GM12878 (cell line): ENCODE measurements at places on chromosomes 4 and X. TPM values are rescaled to one million over a fixed set of nuclear protein-coding genes. Genes with fewer than 3 reads are reported as not detected.

The TLR6 gene
- polyA plus RNA-seq, result 2.9 and 4.5 TPM in 2 replicates

The ZAR1 gene
- polyA plus RNA-seq, result not detected in 2 replicates

The TMEM31 gene
- polyA plus RNA-seq, result not detected in 2 replicates

The DCLK2 gene
- polyA plus RNA-seq, result not detected in 2 replicates

The TMEM35A gene
- polyA plus RNA-seq, result not detected in 2 replicates

The MPP1 gene
- 13.9 and 16.2 TPM in 2 replicates for polyA plus RNA-seq

The MED12 gene
- polyA plus RNA-seq, result 12.8 and 14.0 TPM in 2 replicates

The FGD1 gene
- 0.45 and 0.52 TPM in 2 replicates for polyA plus RNA-seq

The IGBP1 gene
- 31.8 and 31.9 TPM in 2 replicates for polyA plus RNA-seq

The FAM47E gene
- not detected in 2 replicates for polyA plus RNA-seq

The SUPT20HL1 gene
- not detected in 2 replicates for polyA plus RNA-seq

The TMPRSS11D gene
- polyA plus RNA-seq, result not detected in 2 replicates

The CLNK gene
- 1.4 and 3.0 TPM in 2 replicates for polyA plus RNA-seq
